ENCODE measurements at places on chromosomes 13 and 19.

DNA sequence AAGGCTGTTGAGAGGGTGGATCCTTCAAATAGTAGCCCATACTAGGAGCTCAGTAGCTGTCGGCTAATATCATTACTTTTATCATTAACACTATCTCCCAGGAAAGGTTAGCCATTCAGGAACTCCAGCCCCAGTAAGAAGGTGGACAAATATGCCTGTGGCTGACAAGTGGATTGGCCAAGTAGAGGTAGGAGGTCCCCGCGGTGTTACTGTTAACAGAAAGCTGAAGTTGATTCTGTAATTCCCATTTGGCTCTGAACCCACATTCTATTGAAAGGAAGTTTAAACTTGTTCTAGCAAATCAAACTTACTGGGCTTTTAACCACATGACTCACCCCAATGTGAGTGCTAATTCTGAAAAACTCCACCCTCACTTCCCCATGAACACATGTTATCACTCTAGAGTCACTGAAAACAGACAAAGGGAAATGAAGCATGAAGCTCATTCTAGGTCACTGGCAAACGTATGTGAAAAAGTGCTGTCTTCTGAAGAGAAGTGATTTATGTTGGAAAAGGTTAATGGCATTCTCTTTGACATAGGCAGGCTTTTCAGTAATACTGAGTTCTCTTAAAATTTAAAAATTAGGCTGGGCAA is 273.5 kb downstream of the FGF14 start:
- DNase-seq = no peak

DNA sequence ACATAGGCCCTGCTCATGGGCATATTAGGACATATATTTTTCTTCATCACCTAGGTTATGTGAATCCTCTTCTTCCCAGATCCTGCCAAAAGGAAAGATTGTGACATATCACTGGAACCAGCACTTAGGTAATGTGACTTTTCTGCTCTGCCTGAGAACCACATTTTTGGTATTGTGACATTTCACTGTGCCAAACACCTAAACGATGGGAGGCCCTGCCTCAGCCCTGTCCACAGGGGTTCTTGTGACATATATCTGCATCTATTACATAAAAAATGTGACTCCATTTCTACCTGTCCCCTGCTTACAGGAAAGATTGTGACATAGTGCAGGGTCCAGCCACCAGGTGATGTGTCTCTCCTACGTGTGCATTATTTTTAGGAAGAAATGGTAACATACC is 18.5 kb upstream of the ZNF730 start:
- no peak for DNase-seq

- no peak for DNase-seq
Measured at GRCh38 chr19:17183271-17183761, 31.8 kb upstream of the USE1 start.

- no peak for DNase-seq
Measured at GRCh38 chr13:93529961-93530360, 303.4 kb downstream of the GPC6 start.

DNA sequence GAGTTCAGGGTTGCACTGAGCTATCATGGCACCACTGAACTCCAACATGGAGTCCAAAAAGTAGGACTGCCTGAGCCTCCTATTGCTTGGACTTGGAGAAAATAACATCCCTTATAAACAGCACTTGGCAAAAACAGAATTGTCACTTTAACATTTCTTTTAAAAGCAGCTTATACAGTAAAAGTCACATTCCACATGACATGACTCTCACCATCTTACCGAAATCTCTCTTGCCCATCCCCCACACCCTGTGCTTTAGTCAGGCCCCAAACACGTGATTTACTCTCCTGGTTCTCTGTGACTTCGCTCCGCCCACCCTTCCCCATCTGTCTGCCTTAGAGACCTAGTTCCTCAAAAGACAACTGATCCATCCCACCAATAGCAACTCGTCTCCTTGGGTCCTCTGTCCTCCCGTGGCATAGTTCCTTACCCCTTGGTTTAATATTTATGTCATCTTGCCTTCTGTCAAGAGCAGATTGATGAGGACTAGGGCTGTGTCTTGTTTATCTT is 4.6 kb downstream of the SAFB start:
- DNase-seq = no peak

- DNase-seq = no peak
Measured at GRCh38 chr19:47125669-47125938, 5.0 kb upstream of the SAE1 start.

GRCh38 chr19:4908781-4909155 is 533 bp upstream of the UHRF1 start:
- no peak for DNase-seq

GRCh38 chr19:3162418-3163229 is 15.9 kb upstream of the S1PR4 start:
- DNase-seq = no peak

DNA sequence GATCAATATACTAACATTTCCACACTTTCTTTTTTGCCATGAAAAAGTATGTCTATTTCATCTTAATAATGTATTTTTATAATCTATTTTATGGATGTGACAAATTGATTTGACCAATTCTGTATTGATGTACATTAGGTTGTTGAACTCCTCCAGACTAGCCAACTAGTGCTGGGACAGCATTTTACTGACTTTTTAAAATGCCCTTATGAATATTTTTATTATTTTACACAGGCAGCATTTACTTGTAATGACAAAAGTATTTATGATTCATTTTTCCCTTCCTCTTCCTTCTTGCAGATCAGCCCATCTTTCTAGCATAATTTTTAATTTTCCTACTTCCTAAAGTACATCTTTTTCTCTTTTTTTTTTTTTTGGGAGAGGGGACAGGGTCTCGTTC is 918 bp upstream of the FUZ start:
- no peak for DNase-seq

GRCh38 chr13:34048652-34049051 is 230.7 kb downstream of the RFC3 start:
- DNase-seq = no peak

DNA sequence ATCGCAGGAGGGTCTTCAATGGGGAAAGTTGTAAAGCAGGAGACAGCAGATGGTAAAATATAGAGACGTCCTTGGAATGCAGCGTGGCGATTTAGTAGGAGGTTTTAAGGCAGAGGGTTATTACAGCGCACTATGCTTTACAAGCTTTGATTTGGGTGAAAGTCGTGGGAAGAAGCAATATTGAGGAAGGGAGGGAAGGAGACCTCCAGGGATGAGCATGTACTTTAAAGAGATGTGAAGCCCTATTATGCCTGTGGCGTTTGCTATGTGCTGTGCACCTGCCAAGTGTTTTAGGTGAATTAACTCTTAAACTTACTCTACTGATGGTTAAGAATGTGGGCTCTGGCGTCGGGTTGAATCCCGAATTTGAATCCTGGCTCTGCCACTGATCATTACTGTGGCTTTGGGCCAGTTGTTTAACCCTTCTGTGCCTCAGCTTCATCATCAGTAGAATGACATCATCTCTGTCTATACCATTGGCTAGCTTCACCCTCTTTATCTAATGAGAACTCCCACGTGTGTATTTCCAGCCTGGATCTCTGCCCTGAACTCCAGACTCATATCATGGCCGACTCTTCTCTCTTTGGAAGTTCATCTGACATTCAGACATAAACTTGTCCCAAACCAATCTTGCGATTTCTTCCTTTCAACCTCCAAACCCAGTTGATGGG is 583 bp downstream of the CCDC61 start:
- no peak for DNase-seq

GRCh38 chr13:75633285-75633684 is 2.8 kb upstream of the LMO7 start:
- no peak for DNase-seq

- no peak for DNase-seq
Measured at GRCh38 chr13:35266412-35266811, 210.1 kb downstream of the MAB21L1 start.

GRCh38 chr19:42628411-42629140 is 33.9 kb upstream of the CEACAM8 start:
- no peak for DNase-seq

DNA sequence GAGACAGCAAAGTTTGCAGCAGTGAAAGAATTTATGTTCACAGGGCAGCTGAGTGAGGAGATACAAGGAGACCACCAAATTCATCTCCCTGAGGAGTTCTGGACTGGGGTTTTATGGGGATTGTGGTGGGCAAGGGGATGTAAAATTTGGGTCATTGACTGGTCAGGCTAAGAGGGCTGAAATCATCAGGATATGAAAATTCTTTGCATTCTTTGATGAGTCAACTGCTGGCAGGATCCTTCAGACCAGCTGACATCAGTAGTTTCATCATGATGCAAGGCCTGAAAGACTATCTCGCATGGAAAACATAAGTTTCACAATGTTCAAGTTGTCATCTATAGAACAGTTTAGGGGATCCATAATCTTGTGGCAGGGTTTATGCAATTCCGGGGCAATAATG is 869.5 kb upstream of the PCDH9 start:
- no peak for DNase-seq
